NCI-H1930 (cell line): ENCODE measurements at places on chromosomes 3 and 15.

GRCh38 chr3:59446775-59447465 is 397.1 kb upstream of the CFAP20DC start:
- no peak for DNase-seq

GRCh38 chr15:65837301-65838294 is 31.7 kb upstream of the RAB11A start:
- DNase-seq, result no peak

DNA sequence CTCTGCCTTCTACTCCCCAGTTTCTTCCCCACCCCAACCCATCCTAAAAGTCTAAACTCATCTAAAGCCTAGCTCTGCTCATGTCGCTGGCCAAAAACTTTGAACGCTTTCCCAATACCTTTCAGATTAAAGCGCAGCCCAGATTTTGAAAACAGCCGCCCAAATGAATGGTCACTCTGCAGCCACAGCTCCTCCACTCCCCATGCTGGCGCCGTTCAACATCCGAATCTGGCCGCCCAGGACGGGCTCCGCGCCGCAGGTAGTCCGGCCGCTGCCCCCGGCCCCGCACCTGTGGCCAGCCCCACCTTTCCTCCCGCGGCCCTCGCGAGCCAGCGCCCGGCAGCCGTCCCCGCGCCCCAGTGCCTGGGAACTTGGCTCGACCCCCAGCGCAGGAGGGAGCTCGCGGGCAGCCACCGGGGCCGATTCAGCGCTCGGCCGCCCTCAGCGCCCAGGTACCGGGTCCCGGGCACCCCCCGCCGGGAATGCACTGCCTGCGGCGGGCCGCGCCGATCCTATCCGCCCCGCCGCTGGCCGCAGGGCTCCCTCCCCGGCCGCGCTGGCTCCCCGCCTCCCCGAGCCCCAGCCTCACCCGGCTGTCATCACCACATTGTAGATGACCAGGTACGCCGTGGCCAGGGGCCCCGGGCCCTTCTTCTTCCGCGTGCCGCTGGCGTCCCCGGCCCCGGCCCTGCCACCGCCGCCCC is 417 bp downstream of the HACD2 start:
- peak; percentile 44 for DNase-seq

GRCh38 chr3:187628169-187628568 is 42.0 kb downstream of the SST start:
- DNase-seq, result no peak

DNA sequence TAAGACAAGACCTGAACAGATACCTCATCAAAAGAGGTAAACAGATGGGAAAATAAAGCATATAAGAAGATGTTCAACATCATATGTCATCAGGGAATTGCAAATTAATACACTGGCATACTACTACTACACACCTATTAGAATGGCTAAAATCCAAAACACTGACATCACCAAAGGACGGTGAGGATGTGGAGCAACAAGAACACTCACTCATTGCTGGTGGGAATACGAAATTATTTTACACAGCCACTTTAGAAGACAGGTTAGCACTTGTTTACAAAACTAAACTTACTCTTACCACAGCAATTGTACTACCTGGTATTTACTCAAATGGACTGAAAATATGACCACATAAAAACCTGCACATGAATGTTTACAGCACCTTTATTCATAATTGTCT is 119.6 kb downstream of the GSK3B start:
- DNase-seq, result no peak

- no peak for DNase-seq
Observed at GRCh38 chr15:88800026-88800425, 3.2 kb upstream of the ACAN start.

DNA sequence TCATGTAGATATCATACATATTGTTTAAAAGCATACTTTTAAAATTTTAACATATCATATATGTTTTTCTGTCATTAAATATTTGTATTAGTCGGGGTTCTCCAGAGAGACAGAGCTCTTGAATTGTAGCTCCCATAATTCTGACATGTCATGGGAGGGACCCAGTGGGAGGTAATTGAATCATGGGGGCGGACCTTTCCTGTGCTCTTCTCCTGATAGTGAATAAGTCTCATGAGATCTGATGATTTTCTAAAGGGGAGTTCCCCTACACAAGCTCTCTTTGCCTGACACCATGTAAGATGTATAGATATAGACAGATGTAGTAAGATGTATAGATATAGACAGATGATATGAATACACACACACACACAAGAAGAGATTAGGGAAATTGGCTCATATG is 161.2 kb upstream of the ABI3BP start:
- no peak for DNase-seq

DNA sequence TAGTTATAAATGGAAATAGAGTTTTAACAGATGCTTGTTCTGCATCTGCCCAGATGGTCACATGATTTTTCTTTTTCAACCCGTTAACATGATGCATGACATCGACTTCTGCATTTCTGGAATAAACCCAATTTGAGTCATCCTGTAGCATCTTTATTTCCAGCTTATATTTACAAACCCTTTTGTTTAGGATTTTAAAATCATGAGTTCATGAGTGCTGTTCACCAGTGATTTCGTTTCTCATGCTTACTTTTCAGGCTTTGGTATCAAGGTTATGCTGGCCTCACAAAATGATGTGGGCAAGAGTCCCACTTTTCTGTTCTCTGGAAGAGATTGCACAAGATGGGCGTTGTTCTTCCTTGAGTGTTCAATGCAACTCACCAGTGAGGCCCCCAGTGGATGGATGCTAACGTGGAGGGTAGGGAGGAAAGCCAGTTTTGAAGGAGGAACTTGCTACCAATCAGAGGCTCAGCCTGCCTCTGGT is 5.2 kb downstream of the HRH1 start:
- DNase-seq, result no peak

DNA sequence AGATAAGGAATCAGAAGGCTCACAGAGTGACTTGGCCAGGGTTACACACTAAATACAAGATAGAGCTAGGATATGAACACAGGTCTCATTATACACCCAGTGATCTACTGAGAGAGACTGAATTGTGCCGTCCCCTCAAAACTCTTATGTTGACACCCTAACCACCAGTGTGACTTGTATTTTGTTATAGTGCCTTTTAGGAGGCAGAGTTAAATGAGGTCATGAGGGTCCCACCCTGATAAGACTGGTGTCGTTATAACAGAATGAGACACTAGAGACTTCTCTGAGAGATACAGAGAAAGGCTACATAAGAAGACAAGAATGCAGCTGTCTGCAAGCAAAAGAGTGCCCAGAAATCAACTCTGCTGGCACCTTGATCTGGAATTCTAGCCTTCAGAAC is 12.6 kb downstream of the KPNA1 start:
- no peak for DNase-seq

- no peak for DNase-seq
Observed at GRCh38 chr3:877001-877400, 215.8 kb upstream of the CNTN6 start.

- no peak for DNase-seq
Observed at GRCh38 chr3:23926736-23927135, 9.8 kb downstream of the RPL15 start.

DNA sequence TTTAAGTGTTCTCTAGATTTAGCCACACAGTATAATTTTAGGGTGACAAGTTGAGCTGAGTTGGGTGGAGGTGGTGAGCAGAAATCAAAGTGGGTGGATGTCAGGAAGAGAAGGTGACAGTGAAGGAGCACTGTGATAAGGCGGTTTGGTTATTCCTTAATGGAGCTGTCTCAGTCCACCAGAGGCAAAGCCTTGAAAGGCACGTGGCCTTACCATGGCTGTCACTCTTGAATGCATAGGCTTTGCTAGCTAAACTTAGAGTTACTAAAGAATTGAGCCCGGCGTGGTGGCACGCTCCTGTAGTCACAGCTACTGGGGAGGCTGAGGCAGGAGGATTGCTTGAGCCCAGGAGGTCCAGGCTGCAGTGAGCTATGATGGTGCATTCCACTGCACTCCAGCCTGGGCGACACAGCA is 560 bp upstream of the TTLL13 start:
- DNase-seq, result no peak

DNA sequence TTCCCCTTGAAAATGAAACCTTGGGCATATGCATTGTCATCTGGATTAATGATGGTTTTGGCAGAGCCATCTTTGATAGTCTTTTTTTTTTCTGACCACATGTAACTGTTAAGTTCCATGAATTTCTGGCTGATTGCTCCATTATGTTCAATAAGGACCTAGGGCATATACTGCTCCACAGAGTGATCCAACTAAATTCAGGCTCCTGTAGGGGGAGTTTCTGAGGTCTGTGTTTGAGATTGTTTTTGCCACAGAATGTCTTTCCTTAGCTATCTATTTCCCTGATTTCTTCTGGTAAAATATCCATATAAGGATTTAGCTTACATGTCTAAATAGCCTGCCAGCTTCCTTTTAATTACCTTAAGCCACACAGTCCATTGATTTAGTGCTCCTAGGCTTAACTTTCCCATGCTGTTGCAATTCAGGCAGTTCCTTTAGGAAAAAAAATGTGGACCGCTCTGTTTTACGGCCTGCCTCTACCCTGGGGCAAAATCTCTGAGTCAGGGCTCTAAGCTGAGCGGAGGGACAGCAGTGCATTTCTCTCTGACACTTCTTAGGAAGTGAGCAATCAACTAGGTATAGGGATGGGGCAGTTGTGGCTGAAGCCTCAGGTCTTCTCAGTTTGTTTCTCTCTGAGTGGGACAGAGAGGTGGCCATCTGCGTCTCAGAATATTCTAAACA is 796.2 kb downstream of the NR2F2 start:
- no peak for DNase-seq

DNA sequence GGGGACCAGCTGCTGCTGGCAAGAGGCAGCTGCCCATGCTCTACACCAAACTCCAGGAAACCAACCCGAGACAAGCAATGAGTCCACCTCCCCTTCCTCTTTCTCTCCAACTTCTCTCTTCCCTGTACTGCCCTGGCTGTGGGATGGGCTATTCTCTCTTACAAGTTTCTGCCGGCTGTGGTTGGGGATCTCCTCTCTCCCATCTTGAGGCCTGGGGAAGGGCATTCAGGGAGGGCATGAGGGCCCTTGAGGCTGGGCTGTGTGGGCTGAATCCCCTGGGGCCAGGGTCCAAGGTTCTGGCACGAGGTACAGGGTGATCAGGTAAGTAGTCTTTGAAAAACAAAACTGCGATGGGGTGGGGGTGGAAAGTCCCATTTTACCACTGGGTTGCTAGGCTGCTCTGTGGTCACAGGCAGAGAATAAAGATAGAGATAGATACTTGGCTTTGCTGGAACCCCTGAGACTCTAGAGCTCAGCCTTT is 32.3 kb upstream of the CTSH start:
- DNase-seq, result no peak

- no peak for DNase-seq
Observed at GRCh38 chr3:65210026-65210814, 522.4 kb upstream of the ADAMTS9 start.

DNA sequence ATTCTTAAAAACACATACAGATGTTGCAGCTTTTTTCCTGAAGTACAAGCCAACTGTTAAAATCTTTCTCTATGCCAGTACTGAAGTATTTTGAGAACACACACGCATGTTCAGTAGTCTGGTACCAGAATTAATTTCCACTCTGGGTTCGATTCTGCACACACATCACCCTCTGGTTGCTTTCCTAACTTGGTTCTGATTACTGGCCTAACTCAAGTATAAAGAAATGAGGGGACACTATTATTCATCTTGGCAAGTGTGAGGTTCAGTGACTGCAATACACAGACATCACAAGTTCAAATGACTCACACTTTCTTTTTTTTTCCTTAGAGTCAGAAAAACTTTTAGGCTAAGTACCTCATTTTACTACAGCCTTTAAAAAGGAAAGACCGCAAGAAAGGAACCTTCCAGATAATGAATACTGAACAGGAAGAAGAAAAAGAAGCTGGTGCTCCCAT is 37.4 kb upstream of the LDHAL6B start:
- no peak for DNase-seq

- no peak for DNase-seq
Observed at GRCh38 chr15:57463360-57463759, 87.1 kb downstream of the CGNL1 start.

GRCh38 chr15:50415752-50416404 is 8.3 kb upstream of the USP8 start:
- DNase-seq, result no peak

DNA sequence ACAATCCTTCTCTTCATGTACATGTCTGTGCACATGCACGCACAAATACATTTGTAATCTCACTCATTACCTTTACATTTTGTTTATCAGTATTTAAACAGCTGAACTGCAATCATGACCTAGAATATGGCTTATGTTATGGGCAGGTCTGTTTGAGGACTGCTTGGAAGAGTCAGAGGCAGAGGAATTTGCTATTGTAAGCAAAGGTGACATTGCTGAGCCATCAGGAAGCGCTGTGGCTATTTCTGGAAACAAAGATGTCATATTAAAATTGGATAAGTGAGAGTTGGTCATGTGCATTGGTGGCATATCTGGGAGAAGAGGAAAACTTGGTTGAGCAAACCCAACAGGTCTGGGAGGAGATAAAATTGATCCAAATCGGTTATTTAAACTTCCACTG is 41.6 kb downstream of the USF3 start:
- no peak for DNase-seq

DNA sequence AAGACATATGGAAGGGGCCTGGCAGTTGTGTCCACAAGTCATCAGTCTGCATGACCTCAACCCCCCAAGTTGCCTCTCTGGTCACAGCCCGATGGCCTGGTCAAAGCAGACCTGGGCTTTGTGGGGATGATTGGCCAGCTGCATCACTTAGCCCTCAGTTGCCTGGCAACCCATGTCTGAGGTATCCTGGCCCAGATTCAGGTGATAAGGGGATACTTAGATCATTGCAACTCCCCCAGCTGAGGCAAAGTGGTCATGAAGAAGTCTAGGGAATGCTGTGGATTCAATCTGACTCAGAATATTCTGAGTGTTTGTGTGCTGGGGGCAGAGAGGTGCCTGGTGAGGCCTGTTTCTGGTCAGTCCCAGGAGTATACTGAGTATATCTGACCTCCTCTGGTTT is 5.0 kb downstream of the GPR156 start:
- no peak for DNase-seq

- DNase-seq, result no peak
Observed at GRCh38 chr3:28924744-28925360, 356.0 kb upstream of the RBMS3 start.

- no peak for DNase-seq
Observed at GRCh38 chr15:69780981-69781380, 316.7 kb downstream of the TLE3 start.

DNA sequence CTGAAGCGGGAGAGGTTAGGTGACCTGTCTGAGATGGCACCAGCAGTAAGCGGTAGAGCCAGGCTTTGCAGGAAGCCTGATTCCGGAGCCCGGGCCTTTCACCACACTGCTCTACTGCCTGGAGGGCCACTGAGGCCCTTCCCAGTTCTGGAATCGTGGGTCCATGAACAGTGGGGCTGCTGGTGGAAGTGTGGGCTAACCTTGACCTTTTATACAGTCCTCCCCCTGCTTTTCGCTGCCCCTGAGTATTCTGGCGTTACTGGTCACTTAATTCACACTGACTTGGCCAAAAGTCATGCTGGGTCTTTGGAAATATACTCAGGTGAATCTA is 2.6 kb upstream of the ABTB1 start:
- no peak for DNase-seq

DNA sequence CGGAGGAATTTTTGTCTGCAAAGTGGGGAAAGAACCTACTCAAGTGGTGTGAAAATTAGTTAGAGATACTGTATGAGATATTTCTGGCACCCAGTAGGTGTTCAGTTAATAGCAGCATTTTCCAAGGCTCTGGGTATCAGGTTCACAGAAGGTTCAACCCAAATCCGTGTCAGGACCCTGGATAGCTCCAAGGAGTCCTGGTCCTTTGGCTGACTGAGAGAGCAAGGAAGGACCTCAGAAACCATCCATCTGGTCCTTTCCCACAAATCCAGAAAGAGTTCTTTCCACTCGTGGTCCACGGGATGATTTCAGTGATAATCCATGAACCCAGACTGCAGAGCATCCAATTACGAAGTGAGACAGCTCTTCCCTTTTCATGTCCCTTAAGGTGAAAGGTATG is 51.4 kb downstream of the SLC6A11 start:
- no peak for DNase-seq

GRCh38 chr3:112794622-112795172 is 52.0 kb downstream of the CD200R1L start:
- DNase-seq, result no peak
